Iris pigment epithelial cell (primary cell): ENCODE measurements at places on chromosomes 6 and 20.
A peak's percentile ranks its signal among the peaks of the same experiment; 100 is the strongest.

- no peak for DNase-seq
Observed at GRCh38 chr6:166636934-166637333, 9.9 kb upstream of the RPS6KA2 start.

- DNase-seq = peak; percentile 83
Observed at GRCh38 chr6:23106951-23107350, 537.6 kb downstream of the HDGFL1 start.

DNA sequence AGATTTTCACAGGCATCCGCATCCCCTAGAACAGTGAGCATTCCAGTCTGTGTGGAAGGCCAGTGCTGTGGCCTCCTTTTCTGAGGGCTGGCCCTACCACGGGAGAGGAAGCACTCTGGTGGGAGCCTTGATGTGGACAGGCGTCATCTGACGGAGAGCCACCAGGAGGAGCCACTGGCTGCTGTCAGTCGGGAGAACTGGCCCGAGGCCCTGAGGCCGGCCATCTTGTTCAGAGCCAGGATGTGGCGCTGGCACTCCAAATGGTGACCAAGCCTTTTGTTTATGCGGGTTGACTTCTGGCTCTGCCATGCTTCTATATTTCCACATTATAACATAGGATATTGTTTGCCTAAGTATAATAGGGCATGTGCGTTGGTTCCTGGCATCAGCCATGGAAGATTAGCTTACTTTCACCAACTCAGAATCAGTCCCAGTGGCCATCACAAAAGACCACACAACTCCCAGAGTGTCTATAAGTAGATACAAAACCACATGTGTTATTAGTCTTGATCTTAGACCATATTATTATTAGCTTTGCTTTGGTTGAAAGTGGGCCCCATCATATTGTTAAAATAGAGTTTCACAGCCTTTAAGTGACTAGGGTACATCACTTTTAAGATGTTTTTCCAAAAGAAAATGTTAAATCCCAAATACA lies 273.9 kb upstream of the TAB2 start:
- peak; percentile 45 for DNase-seq

GRCh38 chr6:27809067-27809938 lies 102.9 kb downstream of the OR2B2 start:
- no peak for DNase-seq

DNA sequence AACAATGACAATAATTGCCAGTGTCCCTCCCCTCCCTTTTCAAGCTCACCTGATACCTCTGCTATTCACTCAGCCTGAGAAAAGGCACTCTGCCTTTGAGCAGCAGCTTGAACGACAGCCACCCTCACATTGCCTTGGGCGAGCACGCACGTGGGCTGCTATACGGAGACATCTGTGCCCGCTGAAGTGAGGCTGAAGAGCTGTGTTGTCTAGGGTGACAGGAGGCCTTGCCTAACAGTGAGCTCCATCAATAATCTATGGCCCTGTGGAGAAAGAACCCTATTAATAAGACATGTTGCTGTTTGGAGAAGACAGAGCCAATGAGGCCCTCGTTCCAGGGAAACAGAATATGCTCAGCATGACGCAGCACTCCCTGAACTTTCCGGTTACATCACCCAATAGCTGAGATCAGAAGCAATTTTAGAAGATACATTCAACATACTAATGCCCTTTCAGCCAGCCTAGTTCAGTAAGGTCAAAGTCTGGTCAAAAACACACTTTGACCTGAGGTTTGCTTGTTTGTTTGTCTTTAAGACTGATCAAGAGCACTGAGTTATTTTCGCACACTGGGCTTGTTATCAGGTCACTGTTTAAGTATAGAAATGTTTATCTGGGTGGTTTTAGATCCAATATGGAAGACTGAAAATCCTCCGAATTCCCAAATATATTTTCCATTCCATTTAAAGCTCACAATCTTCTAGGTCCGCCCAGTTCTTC lies 30.6 kb downstream of the RBM24 start:
- DNase-seq = peak; percentile 76

DNA sequence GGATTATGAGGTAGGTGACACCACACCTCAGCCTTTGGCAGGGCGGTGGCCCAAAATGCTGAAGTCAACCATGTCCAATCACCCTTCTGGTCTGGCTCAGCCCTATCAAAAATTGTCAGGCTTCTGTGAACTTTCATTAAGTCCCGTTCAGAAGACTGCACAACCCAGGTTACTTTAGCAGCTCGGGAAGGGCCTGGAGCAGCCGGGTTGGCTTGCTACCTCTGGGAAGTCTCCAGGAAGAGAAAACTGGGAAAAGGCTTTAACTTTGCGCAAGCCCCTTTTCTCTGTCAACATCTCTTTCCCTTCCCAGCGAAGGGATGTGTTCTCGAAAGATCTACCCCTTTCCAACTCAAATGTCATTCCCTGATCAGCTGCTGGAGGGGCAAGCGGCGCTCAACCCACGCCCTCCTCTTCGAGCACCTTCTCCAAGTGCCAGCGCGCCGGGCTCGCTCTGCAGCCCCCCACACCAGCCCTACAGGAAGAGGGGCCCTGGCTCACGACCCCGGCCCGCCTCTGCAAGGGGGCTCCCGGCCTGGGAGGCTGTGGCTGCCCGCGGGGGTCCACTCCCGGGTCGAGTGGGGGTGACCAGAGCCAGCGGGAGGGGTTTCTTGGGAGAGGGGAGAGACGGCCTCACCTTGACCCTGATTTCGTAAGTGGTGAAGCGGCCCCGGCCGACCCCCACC lies 573 bp downstream of the SNX3 start:
- DNase-seq = peak; percentile 44

GRCh38 chr20:48198929-48199451 lies 413.7 kb upstream of the SULF2 start:
- no peak for DNase-seq

GRCh38 chr6:158222066-158222465 lies 53.9 kb downstream of the GTF2H5 start:
- no peak for DNase-seq

DNA sequence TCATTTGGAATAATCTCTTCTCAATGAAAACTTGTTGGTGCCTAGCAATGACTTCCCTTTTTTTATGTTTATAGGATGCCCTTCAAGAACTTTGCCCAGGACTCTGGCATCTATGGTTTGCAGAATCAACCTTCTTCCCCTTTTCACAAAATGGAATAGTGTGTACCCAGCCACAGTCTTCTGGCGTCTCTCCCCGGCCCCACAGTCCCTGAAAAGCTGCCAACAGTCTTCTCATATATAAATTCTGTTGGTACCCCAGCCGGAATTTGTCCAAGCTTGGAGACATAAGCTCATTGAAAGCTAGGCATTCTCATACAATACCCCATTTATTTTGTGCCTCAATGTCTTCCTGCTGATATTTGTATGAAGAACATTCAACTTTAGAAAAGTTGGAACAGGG lies 26.4 kb upstream of the MCM3 start:
- DNase-seq = no peak

DNA sequence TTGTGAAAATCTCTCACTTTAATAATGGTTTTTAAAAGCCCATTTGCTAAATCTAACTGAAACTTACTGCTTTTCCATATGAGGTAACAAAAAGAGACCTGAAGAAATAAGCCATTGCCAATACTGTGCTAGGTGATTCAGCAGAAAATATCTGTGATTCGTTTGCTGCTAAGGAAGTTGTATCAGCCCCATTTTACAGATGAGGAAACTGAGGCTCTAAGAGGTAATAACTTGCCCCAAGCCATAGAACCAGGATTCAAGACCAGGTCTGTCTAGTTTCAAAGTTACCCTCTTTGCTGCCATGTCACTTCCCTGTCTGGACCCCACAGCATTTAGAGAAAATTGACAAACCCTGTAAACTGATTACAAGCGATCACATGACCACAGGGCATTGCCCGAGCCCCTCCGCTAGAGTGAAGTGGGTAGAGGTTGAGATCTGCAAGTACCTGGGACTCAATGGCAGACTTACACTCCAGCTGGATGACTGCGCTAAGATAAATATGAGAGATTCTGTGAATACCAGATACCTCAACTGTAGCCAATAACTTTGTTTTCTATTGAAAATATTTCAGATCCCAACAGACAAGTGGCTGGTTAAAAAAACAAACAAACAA lies 69.3 kb downstream of the TNFRSF21 start:
- no peak for DNase-seq

DNA sequence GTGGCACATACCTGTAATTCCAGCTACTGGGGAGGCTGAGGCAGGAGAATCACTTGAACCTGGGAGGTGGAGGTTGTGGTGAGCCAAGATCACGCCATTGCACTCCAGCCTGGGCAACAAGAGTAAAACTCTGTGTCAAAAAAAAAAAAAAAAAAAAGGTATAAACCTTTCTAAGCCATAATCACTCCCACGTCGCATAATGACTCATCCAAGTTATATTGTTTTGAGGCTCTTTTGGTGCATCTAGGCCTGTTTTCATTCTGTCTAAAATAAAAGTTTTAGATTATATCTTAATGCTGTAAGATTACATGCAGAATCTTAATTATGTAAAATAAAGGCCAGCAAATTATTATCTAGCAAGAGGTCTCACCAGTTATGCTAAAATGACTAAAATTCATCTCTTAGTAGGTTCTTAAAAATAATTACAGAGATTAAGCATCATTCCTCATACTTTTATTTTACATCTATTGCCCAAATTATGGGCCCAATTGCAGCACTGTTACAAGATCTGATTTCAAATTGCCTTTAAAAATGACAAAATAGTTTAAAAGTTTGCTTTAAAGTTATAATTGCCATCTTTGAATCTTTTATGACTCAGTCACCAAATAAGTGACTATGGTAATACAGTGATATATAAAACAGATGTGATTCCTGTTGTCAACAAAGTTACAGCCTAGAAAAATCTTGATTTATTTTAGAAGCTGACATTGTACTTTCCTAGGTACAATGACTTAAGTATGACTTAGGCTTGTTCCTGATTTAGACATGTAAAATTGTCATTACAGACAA lies 10.4 kb upstream of the SUMO4 start:
- DNase-seq = no peak

DNA sequence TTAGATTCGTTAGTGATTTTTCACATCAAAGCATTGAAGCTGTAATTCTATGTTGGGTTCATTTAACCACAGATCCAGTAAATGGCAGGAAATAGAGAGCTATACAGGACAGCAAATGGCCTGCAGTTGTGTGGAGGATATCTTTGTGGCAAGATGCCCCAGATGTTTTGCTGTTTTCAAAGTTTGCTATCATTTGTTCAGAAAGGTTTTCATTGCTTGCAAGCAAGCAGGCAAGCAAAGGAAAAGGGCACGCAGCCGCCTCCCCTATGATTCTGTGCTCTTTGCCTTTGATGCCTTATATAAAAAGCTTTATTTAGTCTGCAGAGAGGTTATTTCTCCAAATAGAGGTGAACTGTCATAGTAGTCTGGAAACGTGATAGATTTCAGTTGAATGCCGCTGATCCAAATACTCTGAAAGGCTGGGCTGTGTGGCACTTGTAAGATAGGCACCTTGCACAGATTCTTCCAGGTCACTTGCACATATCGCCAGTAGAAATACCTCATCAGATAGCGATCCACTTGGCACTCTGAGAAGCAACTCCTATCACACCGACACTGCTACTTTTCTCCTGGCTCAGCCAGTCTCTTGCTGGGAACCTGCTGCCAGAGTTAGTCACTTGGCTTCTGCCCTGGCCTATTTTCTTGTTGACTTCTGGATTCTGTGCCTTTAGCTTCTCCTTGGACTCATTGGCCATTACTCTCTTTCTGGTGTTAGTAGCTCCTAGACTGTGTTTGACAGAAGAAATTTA lies 66.4 kb downstream of the UTRN start:
- no peak for DNase-seq

GRCh38 chr6:2021713-2022125 lies 223.7 kb downstream of the GMDS start:
- DNase-seq = peak; percentile 62

GRCh38 chr20:63363013-63363957 lies 2.1 kb upstream of the CHRNA4 start:
- no peak for DNase-seq

DNA sequence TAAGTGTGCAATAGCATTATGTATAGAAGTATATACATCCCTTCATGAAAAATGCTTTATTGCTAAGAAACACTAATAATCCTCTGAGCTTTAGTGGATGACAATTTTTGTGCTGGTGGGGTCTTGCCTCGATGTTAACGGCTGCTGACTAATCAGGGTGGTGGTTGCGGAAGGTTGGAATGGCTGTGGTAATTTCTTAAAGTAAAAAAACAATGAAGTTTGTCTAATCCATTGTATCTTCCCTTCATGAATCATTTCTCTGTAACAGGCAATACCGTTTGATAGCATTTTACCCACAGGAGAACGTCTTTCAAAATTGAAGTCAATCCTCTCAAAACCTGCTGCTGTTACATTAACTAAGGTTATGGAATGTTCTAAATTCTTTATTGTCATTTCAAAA lies 816.5 kb upstream of the GJE1 start:
- DNase-seq = no peak

DNA sequence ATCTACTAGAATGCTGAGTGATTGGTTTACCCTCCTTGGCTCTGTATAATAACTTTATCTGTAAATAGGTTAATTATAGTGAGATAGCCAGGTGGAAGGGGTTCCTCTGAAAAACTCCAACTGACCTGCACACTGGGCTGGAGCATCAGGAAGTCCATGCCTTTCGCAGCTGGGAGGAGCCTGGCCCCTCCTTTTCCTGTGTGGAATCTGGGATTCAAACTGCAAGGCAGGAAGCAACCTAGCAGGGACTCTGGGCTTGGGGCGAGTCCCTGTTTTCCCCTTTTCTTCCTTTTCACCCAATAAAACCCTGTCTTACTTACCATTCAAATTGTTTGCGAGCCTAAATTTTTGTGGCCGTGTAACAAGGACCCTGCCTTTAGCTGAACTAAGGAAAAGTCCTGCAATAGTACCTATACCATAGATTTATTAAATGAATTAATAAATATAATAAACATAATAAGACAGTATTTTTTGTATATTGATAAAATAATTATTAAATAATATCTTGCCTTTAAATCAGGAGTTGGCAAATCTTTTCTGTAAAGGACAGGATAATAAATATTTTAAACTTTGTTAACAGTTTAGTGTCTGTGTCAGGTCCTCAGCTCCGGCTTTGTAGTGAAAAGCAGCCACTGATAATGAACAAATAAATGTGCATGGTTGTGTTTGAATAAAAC lies 406.2 kb upstream of the MMS22L start:
- no peak for DNase-seq

- DNase-seq = peak; percentile 29
Observed at GRCh38 chr6:111503660-111504059, 20.6 kb upstream of the REV3L start.

DNA sequence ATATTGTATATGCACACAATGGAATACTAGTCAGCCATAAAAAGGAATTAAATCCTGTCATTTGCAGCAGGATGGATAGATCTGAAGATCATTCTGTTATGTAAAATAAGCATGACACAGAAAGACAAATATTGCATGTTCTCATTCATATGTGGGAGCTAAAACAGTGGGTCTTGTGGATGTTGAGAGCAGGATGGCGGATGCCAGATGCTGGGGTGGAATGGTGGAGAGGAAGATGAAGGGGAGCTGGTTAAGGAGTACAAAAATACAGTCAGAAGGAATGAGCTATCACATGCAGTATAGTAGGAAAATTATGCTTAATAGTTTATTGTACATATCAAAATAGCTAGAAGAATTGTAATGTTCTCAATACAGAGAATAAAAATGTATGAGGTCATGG lies 41.8 kb downstream of the THBS2 start:
- no peak for DNase-seq

- no peak for DNase-seq
Observed at GRCh38 chr6:44022671-44023352, 104.4 kb downstream of the MRPL14 start.
